ENCODE measurements at places on chromosomes 1 and 21. TPM values are rescaled to one million over a fixed set of nuclear protein-coding genes. Genes with fewer than 3 reads are reported as not detected.

DNA sequence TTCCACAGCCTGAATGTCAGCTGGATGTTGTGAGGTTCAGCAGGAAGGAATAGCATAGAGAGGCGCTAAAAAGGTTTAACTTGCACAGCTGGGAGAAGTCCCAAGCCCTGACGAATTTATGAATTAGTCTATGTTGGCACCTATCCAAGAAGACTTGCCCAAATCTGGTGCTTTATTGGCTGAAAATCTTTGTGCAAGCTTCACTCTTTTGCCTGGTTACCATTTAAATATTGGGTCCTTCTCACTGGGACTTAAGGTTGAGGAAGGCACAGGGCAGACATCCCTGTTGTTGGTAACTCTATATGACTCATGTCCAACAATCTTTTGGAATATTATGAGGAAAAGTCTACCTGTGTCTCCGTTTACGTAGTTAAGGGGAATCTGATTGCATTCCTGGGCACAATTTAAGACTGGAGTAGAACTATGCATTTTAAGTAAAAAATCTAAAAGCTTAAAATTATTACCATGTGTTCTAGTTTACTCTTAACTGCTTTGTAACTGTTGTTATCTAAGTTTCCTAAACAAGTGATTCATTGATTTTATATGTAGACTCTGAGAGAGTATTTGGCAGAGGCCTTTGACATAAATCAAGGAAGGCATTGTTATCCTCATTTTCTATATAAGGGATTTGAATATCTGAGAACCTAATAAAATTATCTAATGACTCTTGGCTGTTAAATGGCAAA lies 181.7 kb upstream of the DPYD start:
- H3K27ac ChIP-seq: no peak overlapping the region
- peaks cover 5% of the 10 kb centered on the region for H3K27me3 ChIP-seq
- no peak for DNase-seq
- no peak overlapping the region for H3K4me3 ChIP-seq
- H3K36me3 ChIP-seq: no peaks in the 10 kb centered on the region

DNA sequence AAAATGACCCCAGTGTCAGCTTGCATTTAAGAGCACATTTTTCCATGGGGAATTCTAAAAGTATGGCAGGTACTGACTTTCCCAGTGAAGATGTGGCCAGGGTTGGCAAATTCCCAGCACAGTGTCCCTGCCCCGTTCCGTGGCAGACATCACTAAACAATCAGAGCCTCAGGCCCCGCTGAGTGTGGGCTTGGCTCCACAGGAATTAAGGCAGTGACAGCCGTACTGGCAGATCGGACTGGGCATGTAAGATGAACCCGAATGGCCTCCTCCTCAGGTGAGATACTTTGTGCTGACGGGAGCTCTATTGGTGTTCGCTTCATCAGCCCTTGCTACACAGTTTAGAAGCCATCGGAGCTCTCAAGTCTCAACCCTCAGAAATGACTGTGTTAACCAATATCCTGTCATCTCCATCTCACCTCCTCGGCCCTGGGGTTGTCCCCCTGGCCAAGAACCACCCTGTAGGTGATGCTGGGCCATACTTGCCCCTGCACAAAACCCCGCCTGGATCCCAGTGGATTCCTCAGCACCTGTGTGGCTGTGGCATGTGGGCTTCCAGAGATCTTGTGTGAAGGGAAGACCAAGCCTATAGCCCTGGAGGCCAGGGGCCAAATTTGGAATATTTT lies 29.0 kb upstream of the ABCG1 start:
- H3K36me3 ChIP-seq: peaks cover 17% of the 10 kb centered on the region
- no peak overlapping the region for H3K27ac ChIP-seq
- peak; percentile 60 for DNase-seq
- H3K27me3 ChIP-seq: peaks cover 10% of the 10 kb centered on the region

DNA sequence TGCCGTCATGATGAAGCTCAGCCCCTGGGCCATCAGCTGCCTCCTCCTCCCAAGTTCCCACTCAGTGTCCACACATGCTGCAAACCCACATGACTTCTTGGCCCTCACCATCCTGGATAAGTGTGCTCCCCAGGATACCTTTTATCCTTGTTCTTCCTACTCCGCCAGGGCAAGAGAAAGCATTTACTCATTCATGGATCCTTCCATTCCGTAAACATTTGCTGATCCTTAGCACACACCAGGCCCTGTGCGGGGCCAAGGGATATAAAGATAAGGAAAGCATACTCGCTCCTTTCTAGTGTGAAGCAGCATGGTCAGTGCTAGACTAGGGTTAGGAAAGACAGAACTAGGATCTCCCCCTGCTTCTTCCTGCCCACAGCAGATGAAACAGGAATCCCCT lies 122.1 kb upstream of the HMGB4 start:
- no peak for DNase-seq
- no peaks in the 10 kb centered on the region for H3K4me1 ChIP-seq
- H3K36me3 ChIP-seq: no peaks in the 10 kb centered on the region
- no peak overlapping the region for H3K27ac ChIP-seq
- no peak overlapping the region for H3K4me3 ChIP-seq

GRCh38 chr1:13623021-13623637 lies 39.5 kb downstream of the PDPN start:
- no peaks in the 10 kb centered on the region for H3K4me1 ChIP-seq
- no peak overlapping the region for H3K27ac ChIP-seq
- no peak overlapping the region for H3K4me3 ChIP-seq
- H3K27me3 ChIP-seq: peaks cover under 1% of the 10 kb centered on the region

GRCh38 chr1:20068722-20069121 lies 1.3 kb upstream of the PLA2G5 start:
- no peak overlapping the region for H3K4me3 ChIP-seq
- peaks cover 11% of the 10 kb centered on the region for H3K27me3 ChIP-seq
- H3K36me3 ChIP-seq: no peaks in the 10 kb centered on the region

- no peaks in the 10 kb centered on the region for H3K36me3 ChIP-seq
- no peak for DNase-seq
- no peak overlapping the region for H3K4me3 ChIP-seq
- no peak overlapping the region for H3K27ac ChIP-seq
Observed at GRCh38 chr1:18360251-18360650, 120.5 kb upstream of the KLHDC7A start.

The MCOLN2 gene
- total RNA-seq: 28.2 TPM

DNA sequence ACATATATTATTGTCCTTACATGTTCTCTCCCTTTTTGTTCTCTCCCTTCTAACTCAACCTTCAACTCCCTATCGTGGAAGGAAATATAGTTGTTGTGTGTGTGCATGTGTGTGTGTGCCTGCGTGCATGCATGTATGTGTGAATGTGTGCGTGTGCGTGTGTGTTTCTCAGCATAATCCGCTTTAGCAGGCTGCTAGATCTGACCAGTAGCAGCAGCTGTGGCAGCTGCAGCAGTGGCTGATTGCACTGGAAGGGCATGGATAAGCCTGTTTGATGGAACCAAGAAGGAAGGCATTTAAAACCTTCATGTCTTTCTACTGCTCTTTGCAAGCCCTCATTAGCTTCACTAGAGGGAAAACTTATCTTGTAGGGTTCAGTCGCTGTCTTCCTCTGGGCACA lies 65.6 kb upstream of the IRF2BP2 start:
- no peaks in the 10 kb centered on the region for H3K27me3 ChIP-seq
- H3K4me3 ChIP-seq: no peak overlapping the region
- H3K4me1 ChIP-seq: peaks cover 9% of the 10 kb centered on the region
- no peaks in the 10 kb centered on the region for H3K36me3 ChIP-seq
- DNase-seq: no peak
- no peak overlapping the region for H3K27ac ChIP-seq

DNA sequence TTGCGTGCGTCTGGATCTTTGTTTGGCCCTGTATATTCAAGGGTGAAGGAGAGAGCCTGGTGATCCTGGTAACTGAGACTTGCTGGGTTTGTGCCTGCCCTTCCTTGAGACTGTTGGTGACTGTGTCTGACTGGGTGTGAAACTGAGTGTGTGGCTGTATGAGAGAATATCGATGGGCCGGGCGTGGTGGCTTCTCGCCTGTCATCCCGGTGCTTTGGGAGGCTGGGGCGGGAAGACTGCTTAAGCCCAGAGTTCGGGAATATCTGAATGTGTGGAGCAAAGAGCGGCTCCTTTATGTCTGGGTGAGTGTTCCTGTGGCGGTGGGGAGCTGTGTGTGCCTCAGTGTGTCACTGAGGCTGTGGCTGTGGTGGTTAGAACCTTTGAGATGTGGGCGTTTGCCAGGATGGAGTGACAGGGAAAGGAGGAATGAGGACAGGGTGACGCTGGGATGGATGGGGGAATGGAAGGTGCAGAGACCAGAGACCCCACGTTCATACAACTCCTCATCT lies 2.7 kb upstream of the MARCKSL1 start:
- peaks cover 13% of the 10 kb centered on the region for H3K27me3 ChIP-seq
- DNase-seq: no peak
- no peak overlapping the region for H3K4me3 ChIP-seq

DNA sequence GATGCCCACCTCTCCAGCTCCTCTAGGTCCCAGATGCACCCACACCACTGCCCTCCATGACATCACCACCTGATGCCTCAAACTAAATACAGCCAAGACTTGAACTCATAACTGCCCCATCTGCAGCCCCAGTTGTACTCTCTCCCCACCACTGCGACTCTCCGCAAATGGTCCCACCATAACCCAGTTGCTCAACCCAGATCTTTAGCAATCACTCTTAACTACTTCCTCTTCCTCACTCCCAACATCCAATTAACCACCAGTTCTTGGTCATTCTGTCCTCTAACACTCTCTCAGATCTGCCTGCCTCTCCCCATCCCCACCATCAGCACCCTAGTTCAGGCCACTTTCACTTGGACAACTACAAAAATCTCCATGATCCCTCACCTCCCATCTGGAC lies 36.8 kb upstream of the PLA2G2C start:
- H3K27me3 ChIP-seq: peaks cover 48% of the 10 kb centered on the region
- H3K4me3 ChIP-seq: no peak overlapping the region
- DNase-seq: no peak
- no peaks in the 10 kb centered on the region for H3K4me1 ChIP-seq

GRCh38 chr1:170494369-170494768 lies 37.6 kb upstream of the GORAB start:
- H3K27ac ChIP-seq: no peak overlapping the region
- H3K36me3 ChIP-seq: no peaks in the 10 kb centered on the region
- no peak overlapping the region for H3K4me3 ChIP-seq
- H3K4me1 ChIP-seq: peaks cover 1% of the 10 kb centered on the region

The C2CD4D gene
- total RNA-seq: 3.7 TPM

The DENND2C gene
- 0.43 TPM for total RNA-seq

DNA sequence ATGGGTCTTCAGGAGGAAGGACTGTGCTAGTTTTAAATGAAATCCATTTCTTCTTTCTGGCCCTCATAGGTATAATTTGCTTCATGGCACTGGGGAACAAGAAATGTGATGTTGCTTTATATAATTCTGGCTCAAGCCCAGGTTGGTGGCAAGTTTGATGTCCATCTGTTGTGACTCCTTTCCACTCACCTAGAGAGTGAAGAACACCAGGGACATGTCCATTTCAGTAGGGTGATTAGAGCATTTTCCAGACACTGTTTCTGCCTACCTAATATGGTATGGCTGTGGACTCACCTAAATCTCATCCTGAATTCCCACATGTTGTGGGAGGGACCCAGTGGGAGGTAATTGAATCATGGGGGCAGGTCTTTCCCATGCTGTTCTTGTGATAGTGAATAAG lies 278.1 kb downstream of the LMX1A start:
- H3K36me3 ChIP-seq: no peaks in the 10 kb centered on the region
- no peaks in the 10 kb centered on the region for H3K27me3 ChIP-seq
- no peak for DNase-seq
- H3K4me3 ChIP-seq: no peak overlapping the region
- H3K4me1 ChIP-seq: no peaks in the 10 kb centered on the region
- no peak overlapping the region for H3K27ac ChIP-seq

- no peak overlapping the region for H3K27ac ChIP-seq
- H3K4me1 ChIP-seq: no peaks in the 10 kb centered on the region
- H3K27me3 ChIP-seq: peaks cover 12% of the 10 kb centered on the region
- H3K4me3 ChIP-seq: no peak overlapping the region
Observed at GRCh38 chr1:85085417-85085816, 37.1 kb upstream of the MCOLN3 start.

DNA sequence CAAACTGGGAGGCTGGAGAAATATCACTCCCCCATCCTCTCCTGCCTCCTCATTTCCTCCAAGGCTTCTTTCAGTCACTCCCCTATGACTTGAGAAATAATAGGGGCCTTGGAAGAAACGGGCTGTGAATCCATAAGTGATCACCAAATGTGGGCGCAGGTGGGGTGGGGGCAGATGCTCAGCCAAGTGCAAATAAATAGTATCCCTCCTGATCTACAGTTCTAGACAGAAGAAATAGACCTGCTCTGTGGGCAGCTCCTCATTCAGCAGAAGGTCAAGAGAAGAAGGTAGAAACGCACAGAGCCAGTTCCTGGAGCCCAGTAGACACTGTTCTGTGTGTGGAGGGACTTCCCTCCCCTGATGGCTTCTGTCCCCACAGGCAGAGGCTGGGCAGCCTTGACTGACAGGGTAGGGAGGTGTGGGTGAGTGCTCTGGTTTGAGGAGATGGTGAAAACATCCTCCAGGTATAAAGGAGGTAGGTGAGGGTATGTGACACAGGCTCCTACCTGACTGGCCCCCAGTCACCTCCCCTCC lies 17.1 kb downstream of the PAX7 start:
- H3K27ac ChIP-seq: no peak overlapping the region
- DNase-seq: no peak
- H3K36me3 ChIP-seq: no peaks in the 10 kb centered on the region

The PDC gene
- total RNA-seq: not detected

The KRTAP19-1 gene
- total RNA-seq: not detected

The RIPK4 gene
- total RNA-seq: not detected

GRCh38 chr1:32336963-32337675 lies 1.1 kb upstream of the MARCKSL1 start:
- DNase-seq: peak; percentile 59
- peaks cover 40% of the 10 kb centered on the region for H3K4me1 ChIP-seq
- H3K36me3 ChIP-seq: peaks cover 24% of the 10 kb centered on the region
- peaks cover 13% of the 10 kb centered on the region for H3K27me3 ChIP-seq
- no peak overlapping the region for H3K27ac ChIP-seq
- H3K4me3 ChIP-seq: peak overlapping the region; percentile 27

The CD48 gene
- total RNA-seq: 403 TPM

GRCh38 chr1:203828002-203828401 lies 32.6 kb downstream of the ZBED6 start:
- peaks cover 58% of the 10 kb centered on the region for H3K36me3 ChIP-seq
- no peak overlapping the region for H3K4me3 ChIP-seq
- peaks cover 13% of the 10 kb centered on the region for H3K4me1 ChIP-seq
- no peaks in the 10 kb centered on the region for H3K27me3 ChIP-seq

DNA sequence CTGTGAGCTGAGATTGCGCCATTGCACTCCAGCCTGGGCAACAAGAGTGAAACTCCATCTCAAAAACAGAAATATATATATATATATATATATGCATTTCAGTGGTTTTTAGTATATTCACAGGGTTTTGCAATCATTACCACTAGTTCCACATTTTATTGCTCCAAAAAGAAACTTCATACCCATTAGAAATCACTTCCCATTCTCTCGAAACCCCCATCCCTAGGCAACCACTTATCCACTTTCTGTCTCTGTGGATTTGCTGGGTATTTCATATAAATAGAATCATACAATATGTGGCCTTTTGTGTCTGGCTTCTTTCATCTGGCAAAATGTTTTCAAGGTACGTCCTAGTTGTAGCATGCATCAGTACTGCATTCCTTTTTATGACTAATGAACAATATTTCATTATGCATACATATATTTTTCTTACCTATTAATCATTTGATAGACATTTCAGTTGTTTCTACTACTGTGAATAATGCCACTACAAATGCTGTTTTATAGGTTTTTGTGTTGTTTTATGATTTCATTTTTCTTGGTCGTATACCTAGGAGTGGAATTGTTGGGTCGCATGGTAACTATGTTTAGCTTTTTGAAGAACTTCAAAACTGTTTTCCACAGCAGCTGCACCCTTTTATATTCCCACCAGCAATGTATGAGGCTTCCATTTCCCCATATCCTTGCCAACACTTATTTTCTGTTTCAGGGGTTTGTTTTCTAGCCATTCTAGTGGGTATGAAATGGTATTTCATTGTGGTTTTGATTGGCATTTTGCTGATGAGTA lies 95.9 kb downstream of the PHTF1 start:
- H3K4me3 ChIP-seq: no peak overlapping the region
- no peak for DNase-seq
- no peaks in the 10 kb centered on the region for H3K27me3 ChIP-seq
- no peak overlapping the region for H3K27ac ChIP-seq
- no peaks in the 10 kb centered on the region for H3K4me1 ChIP-seq

Measured in activated CD4-positive, alpha-beta memory T cell treated with anti-CD3 and anti-CD28 coated beads, Interleukin-2, amount 10 ng/mL, durations not matched to agents 7 days and 5 days (primary cell).